ENCODE measurements at places on chromosomes 11 and 22.

- peak; percentile 29 for DNase-seq
These were observed 1.5 kb downstream of the MAFF start for GRCh38 chr22:38203090-38203810.

- DNase-seq: no peak
These were observed 83.1 kb downstream of the PTPRJ start for GRCh38 chr11:48063424-48063978.

DNA sequence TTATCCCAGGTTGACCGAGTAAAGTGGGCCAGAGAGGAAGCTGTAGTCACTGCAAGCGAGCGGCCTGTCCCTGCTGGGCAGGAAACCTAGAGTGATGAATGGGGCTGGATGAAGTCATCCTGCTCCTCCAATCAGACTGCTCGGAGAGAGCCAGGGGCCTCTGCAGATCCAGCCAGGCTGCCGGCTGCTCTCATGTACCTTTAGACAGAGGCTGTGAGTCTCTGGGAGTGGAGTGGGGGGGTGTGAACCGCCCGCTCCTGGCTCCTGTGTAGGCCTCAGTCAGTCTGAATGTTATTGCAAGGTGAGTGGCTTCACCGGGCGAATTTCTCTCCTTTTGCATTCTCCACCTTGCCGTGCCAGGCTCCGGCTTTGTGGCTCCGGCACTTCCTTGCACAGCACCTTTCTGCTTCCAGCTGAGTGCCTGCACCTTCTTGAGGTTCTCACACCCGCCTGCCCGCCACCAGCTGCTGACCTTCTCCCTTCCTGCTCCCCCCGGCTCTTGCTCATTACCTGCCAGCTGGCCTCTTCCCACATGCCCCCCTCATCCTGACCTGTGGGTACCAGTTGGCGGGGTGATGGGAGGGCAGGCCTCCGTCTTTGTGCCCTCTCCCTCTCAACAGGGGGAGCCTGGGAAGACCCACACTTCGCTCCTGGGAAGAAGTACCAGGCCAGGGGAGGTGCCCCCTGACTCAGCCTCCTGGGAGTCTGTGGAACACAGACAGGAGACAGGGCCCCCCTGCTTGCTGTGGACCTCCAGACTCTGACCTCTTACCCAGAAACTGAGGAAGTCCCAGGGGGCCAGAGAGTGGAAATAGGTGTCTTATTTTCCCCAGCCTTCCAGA lies 79.9 kb downstream of the GRAMD1B start:
- no peak for DNase-seq

DNA sequence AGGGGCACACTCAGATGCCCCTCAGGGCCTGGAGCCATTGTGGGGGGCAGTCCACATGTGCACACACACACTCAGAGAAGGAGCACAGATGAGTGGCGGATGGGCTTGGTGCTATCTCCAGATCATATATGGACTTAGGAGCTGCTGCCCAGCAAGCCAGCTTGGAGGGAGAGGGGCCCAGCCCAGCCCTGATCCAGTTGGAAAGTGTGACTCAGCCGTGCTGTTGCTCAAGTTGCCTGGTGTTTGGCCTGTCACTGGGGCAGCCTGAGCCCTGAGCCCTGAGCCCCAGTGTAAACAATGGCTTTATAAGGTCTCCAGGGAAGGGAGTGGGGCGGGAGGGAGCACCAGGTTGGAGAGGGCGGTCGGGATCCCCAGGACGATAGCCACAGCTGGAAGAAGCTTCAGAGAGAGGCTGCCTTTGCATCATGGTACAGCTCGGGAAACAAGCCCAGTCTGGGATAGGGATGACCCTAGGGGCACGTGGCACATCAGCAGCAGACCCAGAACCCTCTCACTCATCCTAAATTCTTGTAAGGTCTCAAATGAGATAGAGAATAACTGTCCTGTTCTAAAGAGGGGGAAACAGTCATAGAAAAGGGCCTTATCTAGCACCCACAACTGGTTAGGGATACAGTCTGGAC lies 4.8 kb downstream of the SELENOM start:
- no peak for DNase-seq

DNA sequence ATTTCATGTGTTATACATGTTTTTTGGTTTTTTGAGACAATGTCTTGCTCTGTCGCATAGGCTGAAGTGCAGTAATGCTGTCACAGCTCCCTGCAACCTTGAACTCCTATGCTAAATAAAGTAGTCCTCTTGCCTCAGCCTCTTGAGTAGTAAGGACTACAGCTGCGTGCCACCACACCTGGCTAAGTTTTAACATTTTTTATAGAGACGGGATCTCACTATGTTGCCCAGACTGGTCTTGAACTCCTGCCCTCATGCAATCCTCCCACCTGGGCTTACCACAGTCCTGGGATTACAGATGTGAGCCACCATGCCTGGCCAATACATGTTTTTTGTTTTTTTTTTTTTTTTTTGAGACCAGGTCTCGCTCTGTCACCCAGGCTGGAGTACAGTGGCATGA lies 33.9 kb downstream of the SWAP70 start:
- DNase-seq: no peak

DNA sequence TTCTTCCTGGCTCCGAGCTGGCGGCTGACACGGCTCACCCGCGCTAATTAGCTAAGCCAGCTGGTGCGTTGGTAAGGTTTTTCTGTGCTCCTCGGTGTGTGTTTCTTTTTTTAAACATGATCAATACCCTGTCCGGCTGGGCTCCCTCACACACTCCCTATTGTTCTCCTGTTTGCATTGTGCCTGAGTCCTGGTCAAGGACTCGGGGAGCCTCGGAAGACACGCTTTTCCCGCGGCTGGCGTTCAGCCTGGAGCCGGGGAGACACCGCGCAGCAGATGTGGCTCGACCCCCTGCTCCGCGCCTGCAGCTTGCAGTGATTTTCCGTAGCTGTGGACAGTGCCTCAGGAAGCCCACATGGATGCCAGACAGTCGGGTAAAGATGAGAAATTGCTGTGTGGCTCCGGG lies 454.9 kb upstream of the CADM1 start:
- DNase-seq: no peak

GRCh38 chr11:72690166-72690565 lies 15.9 kb upstream of the PDE2A start:
- no peak for DNase-seq

- no peak for DNase-seq
These were observed 281.0 kb upstream of the C11orf87 start for GRCh38 chr11:109140857-109141515.

DNA sequence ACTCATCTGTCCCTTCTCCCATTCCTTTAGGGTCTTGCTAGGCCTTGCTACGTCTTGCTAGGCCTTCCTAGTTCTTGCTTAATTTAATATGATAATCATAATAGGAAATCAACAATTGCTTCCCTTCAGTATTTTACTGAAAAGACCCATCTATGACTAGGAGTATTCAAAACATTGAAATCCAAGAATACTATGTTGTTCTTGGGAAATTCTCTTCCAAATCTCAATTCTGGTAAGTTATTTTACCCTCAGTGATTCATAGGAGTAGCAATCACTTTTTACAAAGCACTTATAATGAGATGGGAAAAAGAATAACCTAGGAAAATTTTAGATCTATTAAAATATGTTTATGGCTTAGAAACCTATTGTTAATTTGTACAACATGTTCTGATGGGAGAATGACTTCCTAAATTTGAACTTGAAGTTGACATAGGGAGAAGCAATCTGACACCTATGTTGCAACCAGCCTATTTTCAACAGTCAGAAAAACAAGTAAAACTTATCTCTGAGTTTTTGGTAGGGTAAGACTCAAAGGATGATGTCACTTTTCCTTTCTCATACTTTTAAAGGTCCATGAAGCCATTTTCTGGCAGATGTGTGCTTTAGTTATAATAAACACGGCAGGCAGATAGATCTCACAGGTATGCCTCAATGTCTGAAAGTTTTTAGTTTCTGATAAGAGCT lies 29.5 kb upstream of the HIPK3 start:
- no peak for DNase-seq

DNA sequence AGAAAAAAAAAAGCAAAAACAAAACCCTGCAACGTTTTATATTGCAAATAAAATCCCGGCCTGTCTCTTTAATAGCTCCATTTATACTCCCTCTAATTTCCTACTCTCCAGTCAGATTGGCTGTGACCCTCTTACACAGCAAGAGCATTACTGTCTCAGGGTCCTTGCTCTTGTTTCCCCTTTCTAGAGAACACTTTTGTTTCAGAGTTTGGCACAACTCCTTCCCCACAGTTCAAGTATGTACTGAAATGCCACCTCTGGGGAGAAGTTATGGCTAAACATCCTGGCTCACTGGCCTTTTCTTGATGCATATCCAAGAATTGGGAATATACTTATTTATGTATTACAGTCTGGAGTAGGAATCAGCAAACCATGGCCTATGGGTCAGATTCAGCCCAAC lies 2.6 kb downstream of the CASP12 start:
- DNase-seq: no peak

GRCh38 chr11:113867843-113868503 lies 7.4 kb downstream of the USP28 start:
- DNase-seq: no peak

- DNase-seq: peak; percentile 20
These were observed 840 bp downstream of the GRAMD1B start for GRCh38 chr11:123430721-123431497.

DNA sequence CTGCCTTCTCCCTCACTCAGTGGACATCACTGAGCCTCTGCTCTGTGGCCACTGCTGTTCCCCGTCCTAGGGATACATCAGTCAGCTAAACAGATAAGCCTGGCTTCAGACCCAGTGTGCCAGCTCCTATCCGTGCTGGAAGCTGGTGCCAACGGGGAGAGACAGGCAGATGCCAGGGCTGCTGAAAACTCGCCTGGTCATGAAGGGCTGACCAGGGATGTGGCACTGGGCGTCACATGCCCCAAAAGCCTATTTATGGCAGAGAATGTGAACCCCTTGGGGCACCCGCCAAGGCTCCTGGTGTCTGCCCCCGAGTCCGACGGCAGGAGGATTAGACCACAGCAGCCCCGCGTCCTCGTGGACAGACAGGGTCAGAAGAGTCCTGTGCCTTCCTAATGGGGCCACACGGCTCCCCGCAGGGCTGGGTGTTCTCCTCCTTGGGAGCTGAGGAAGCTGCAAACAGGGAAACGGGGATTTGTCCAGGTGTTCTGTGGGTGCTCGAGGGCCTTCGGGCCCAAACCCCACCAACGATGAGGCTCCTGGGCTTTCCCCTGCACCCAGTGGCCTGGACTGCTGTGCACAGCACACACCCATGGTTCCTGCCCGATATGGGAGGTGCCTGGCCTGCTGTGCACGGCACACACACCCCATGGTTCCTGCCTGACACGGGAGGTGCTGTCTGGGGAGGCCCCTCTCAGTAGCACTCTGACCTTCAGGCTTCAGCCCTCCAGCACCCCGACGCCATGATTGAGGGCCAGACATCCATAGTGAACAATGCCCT lies 19.9 kb downstream of the ANO1 start:
- DNase-seq: no peak

GRCh38 chr22:50536226-50536625 lies 6.4 kb upstream of the TYMP start:
- DNase-seq: no peak

- no peak for DNase-seq
These were observed 638 bp downstream of the SAAL1 start for GRCh38 chr11:18105086-18105801.

DNA sequence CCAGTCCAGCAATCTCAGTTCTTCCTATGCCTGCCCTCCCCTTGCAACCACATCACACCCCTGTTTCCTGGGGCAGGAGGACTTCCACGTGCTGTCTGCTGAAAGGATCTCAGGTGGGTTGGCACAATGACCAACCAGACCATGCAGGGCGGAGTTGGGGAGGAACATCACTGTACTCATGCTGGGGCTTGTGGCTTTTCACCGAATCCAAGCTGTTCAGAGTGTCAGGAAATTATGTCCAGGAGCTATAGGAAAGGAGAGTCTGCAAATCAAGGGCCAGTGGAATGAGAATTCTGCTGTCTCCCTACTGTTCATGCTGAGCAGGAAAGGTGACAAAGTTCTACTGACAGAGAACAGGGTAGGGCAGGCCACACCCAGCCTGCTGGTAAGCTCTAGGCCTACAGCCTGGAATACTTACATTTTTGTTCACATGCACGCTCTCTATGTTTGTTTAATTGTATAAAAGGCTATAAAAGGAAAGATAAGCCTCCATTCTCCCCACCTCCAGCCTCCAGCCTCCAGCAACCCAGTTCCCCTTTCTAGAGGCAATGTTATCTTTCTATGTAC lies 1.7 kb upstream of the PLAAT2 start:
- DNase-seq: no peak

DNA sequence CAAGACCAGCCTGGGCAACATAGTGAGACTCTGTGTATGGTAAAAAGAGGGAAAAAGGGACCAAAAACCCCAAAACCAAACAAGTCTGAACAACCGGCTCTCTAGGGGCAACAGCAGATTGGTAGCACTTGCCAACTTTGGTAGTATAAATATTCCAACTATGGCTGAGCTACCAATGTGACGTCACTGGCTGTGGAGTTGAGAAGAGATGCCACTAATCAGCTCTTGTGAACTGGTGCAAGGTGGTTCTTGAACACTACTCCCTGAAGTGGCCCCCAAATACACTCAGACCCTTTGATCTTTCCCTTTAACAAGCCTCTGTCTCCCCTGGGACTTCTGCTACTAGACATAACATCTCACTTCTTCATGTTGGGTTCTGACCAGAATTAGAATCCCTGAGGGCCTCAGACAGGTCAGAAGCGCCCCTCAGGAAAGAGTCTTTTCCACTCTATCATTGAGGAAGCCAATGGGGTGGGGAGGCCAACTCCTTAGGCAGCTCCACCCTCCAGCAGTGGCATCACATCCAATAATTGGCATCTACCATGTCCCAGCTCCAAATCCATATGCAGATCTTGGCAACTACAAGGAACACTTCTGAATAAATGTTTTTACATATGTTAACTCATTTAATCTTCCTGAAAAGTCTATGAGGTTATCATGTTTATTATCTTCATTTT lies 49.2 kb downstream of the RPL27A start:
- DNase-seq: no peak

DNA sequence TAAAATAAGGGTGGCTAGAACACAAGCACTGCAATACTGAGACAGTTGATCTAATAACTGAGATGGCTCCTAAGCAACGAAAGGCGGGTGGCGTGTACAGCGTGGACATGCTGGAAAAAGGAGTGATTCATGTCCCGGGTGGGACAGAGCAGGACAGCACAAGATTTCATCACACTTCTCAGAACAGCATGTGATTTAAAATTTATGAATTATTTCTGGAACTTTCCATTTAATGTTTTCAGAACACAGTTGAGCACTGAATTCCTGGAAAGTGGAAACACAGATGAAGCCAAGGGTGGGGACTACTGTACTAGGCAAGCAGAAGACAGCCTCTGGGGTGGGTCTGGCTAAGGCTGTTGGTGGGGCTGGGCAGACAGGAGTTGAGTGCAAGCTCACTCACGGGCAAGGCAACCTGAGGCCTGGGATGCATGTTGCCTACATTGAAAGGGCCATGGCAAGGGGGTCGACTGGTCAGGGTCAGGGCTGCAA lies 165.6 kb upstream of the DDI1 start:
- no peak for DNase-seq

DNA sequence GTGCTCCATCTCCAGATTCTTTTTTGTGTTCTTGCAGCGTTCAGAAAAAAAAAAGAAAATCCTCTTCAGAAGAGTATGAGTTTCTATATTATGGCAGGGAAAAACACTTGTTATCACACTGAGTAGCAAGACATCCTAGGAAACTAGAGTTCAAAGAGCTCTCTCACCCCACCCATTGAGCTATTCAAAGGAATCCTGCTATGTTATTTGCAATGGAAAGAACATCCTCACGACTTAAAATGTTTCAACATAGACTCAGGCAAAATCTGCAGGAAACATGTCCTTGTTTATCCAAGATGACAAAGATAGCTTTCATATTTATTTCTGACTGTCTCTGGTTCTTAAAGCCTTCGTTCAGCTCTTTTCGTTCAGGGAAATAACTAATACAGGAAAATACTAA lies 331.6 kb upstream of the ANO5 start:
- DNase-seq: no peak
